Left forelimb (tissue), 1 donor: ENCODE measurements at places on chromosomes 2 and 18.

DNA sequence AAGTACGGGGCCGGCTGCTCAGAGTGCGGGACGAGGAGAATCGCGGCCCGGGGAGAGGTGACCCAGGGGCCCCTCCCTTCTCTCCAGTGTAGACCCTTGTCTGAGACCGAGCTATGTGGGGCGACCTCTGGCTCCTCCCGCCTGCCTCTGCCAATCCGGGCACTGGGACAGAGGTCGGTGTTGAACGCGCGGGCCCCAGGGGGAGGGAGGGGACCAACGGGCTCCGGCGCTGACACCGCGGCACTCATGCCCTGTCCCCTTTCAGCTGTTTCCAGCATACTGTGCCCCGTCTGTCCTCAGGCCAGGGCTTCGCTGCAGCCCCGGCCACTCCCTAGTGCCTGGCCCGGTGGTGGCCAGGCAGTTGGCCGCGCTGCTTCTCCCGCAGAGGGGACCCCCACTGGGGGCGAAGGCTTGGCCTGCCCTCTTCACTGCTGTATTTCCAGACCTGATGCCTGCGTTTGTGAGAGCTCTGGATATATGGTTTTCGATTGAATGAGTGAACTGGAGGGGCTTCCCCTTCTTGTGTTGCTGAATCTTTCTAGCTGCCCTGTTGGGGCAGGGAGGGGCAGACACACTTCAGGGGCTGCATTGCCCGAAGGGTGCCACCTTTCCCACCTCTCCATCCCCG, 809 bp downstream of the DBI start:
- DNase-seq = no peak

DNA sequence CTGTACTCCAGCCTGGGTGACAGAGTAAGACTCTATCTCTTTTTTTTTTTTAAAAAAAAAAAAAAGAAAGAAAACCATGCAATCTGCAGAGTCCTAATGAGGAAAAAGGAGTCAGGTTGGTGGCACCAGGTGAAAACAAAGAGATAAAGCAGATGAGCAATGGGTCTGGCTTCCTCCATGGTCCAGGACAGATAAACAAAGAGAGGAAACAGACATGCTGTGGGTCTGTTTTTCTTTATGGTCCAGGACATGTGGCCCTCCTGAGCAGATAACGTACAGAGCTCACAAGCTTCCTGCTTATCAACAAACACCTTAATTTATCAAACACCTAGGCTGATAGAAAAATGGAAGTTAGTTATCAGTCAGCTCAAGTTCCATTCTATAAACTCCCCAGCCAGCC, 24.4 kb upstream of the TUBB6 start:
- no peak for DNase-seq

DNA sequence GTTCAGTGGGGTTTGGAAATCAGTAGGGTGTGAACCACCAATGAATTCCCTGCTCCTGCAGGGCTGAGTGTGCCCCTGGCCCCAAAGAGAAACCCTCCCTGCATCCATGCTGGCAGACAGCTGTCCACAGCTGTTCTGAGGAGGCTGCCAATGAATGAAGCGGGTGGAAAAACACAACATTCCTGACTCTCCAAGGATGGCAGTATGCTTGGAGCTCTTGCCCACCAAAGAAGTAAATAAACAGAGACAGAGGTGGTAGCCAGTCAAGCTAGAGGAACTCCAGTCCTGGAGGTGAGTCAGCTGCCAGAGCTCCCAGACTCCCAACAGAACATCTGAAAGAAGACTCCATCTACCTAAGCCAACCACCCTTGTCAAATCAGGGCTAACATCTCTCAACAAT, 6.2 kb downstream of the ZBTB7C start:
- DNase-seq = no peak

GRCh38 chr2:74025971-74026612, 41.4 kb downstream of the TET3 start:
- no peak for DNase-seq

GRCh38 chr18:31819106-31819924, 58.6 kb upstream of the SLC25A52 start:
- no peak for DNase-seq

DNA sequence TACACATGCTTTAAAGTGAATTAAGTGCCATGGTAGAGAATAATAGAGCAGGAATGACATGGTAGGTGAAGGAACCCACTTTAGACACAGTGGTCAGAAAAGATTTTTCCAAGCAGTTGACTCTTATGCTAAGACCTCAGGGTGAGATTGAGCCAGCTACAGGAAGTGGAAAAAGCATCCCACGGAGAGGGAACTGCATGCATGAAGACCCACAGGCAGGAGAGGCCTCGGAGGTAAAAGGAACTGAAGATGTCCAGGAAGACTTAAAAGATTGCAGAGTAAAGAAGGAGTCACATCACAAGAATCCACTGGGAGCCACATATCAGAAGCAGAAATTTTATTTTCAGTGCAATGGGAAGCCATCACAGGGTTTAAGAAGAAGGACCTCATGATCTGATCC, 499.2 kb upstream of the FAM98A start:
- DNase-seq = no peak

GRCh38 chr2:35220461-35220860, 1135.1 kb upstream of the CRIM1 start:
- DNase-seq = no peak

DNA sequence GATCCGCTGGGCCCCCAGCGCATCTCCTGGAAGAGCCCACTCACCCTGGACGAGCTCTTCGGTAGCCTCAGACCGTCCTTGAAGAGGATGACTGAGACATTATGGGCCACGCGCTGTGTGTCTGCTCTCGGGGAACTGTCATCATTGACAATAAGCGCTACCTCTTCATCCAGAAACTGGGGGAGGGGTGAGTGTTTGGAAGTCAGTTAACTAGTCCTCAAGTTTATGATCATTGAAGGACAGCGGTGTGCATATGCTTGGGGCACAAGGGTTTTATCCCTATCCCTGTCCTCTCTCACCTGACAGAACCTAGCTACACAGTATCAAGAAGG, 586 bp downstream of the STK16 start:
- DNase-seq = no peak

DNA sequence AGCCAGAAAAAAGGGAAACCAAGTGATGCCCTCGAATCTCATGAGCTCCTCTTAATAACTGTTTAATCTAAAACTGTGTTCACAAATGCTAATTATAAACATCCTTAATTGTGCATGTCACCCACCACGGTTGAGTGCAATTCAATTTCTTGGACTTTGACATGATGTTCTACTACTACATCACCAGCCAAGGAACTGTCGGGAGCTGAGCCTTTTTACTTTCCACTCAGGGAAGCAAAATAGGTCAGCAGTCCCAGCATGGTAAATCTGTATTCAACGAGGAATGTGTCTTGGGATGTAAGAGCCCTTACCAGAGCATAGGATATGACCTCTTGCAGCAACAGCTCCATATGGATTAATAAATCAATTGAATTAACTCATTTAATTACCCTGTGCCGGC, 20.8 kb upstream of the REG3G start:
- DNase-seq = no peak

GRCh38 chr2:192218377-192218776, 23.6 kb upstream of the TMEFF2 start:
- DNase-seq = no peak

- DNase-seq = no peak
These were observed 6.8 kb downstream of the SLC38A11 start for GRCh38 chr2:164948540-164948939.

DNA sequence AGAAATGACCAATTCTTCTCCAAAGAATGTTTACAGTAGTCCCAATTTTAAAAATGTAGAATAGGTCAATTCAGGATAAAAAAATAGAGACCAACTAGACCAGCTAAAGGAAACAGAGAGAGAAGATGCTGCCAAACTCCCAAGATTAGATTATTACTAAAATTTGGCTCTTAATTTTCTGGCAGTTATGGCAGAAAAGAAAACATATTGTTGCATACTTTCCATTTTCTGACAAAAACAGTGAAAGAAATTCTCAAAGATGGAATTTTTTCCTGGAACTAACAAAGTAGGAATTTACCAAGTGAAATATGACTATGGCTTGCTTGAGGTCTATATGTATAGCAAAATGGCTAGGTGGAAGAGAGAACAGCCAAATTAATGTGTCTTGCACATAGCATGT, 138.3 kb upstream of the STK17B start:
- no peak for DNase-seq

DNA sequence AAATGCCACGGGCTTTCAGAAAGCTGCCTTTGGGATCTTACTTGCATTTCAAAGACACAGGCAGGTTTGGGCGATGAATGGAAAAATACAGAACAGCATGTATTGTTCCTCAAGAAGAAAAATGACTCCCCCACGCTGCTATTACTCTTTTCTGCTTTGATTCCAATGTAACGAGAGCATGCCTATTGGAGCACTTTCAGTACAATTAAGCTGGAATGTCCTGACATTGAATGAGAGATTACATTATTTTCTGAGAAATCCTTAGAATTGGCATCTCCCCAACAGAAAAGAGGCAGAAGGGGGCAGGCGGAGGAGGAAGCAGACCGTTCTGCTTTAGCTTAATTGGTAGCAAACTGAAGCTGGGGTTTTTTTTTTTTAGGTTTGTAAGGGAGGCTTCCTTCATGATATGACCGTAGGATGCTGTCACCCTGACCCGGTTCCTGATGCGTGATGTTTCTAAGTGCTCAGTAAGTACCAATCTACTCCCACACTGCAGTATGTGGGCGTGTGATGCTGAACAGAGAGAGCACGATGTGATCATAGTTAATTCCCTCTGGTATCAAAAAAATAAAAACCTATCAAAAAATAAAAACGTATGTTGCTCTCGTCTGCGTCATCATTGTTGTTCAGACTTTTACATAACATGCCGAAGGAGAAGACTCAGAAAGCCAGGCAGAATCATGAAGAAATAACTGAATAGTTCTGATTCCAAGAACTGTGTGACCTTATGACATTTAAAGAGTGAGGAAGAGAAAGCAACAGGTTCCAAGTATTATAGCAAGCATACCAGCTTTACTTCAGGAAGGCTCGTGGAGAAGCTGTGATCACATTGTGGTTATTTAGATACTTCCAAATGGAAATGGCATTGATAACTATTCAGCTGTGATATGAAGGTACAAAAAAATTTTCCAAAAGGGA, 40.5 kb downstream of the LONRF2 start:
- DNase-seq = no peak

DNA sequence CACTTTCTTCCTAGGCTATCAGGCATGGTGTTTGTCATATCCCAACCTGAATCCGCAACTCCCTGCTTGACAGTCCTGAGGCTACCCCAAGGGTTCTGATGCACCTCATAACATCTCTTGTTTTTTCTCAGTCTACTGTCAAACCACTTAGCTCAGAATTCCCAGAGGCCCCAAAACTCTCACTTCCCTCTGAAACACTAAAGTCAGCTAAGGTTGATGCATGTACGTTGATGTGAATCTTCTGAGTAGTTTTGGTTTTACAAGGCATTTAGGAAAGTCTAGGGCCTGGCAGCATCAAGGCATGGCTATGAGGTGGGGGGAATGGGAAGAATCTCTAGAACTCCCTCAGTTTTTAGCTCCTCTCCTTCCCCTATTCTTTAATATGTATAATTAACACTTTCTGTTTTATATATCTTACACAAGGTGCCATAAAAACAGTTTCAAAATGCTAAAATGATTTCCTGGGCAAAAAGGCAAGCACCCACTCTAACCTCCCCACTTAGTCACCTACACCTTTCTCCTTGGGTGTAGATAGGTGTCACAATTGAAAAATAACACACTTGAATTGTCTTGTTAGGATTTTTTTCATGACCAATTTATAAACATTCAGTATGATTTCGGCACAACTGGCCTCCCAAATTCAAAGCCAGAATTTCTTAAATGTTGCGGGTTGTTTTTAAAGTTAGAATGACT, 71.4 kb upstream of the TANK start:
- DNase-seq = no peak

DNA sequence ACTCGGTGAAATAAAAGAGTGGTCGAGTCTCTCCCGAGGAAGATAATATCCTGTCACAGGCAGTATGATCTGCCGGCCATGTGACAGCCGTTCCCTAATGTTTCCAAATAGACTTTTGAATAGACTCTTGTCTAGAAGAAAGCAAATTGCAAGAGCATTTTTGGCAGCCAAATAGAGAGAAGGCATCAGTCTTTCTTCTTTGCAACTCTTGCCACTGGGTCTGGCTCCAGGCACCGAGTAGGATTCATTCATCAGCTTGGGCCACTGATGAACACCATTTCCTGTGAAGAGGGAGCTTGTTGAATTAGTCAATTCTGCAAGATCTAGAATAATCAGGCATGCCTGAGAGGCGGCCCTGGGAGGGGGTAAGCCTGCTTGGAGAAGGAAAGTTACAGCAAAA, 165.6 kb downstream of the KLHL29 start:
- DNase-seq = no peak

GRCh38 chr2:98346311-98347236, at the start of gene CNGA3:
CNGA3 (plus strand) TSS chr2:98346456; CDS start chr2:98369976, 23,520 bp downstream.
- DNase-seq = peak; percentile 78

DNA sequence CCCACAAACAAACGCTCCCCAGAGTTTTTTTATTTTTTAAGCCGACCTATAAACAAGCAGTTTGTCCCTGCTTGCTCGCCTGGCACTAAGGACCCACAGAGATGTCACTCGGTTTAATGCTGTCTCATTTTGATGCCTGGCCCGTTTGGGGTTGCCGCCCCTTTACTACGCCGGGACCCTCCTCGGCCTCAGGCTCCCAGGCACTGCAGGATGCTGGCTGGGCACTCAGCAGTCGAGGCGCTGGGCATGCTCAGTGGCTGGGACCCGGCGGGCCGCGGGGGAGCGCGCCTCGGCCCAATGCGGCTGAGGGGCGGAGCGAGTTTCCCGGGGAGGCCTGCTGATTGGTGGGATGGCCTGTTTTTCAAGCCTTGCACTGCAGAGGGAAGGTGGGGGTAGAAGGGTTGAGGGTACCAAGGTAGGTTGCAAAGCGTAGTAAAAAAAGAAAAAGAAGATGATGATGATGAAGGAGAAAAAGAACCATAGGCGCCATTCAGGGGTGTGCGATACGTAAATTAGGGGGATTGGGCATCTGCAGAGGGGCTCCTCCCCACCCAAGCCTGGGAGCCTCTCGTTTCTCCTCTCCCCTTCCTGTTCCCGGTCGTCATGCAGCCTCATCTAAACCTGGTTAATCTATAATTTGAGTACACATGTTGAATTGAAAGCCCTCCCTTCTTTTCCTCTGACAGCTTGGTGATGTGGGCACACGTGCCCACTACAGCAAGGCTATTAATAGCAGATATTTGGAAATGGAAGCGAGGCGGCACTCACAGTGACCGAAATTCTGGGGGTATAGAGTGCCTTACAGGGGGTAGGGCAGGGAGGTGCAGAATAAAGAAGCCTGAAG, 1.5 kb upstream of the IRS1 start:
- DNase-seq = peak; percentile 85

DNA sequence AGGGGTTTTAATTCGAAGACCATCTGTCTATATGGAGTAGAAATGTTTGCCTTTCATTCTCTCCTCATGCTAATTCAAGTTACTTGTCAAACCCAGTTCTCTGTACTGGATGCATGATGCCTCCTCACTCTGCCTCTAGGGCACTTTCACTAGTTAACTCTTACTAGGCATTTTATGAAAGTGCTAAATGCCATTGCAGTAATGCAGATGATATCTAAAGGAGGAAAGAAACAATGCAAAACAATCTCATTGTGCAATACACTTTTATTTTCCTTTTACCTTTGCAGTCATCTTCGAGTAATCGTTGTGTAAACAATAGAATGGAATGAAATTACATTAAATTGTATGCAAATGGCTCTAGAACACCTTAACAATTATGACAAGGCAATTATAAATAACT, 293.6 kb downstream of the STK39 start:
- DNase-seq = no peak
